Brain (organoid and tissue), 16 donors: ENCODE measurements at places on chromosomes 11 and 22.
A peak's percentile ranks its signal among the peaks of the same experiment; 100 is the strongest.

DNA sequence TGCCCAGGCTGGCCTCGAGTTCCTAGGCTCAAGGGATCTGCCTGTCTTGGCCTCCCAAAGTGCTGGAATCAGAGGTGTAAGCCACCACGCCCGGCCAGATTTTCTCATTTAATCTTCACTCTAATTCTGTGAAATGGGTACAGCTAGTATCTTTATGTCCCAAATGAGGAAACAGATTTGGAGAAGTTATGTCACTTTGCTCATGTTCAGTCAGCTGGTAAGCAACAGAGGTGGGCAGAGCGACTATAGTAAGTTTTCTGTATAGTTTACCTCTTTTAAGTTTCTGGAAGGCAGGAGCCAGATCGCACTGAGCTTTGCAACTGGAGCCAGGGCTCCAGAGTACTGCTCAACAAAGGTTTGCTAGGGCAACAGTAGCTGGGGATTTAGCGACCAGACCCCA is 33.2 kb downstream of the RCOR2 start:
- no peak for DNase-seq

- no peak for DNase-seq
Measured at GRCh38 chr11:2687782-2688191, 12.0 kb downstream of the KCNQ1OT1 start.

DNA sequence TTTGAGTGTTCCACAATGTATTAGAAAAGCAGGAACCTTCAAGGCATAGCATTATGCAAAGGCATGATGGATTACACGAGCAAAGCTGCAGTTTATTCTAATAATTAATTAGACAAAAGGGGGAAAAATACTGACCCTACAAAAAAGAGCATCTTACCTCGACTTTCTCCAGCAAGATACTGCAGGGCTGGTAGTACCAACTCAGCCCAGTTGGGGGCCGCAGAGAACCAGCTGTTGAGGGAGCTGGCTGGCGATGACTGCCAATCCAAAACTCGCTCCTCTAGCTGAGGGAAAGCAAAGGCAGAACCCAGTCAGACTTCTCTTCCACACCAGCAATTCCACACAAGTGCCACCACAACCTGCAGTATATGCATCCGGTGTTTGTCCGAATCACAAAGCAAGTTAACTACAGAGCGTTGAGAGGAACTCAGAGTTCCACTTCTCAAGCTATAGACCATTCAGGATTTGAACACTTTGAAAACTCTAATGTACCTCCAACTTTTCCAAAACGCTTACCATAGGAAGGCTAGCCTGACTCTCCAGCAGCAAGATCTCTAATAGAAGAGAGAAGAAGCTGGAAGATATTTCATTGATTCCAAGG is 13.7 kb downstream of the NFRKB start:
- DNase-seq, result peak; percentile 17

DNA sequence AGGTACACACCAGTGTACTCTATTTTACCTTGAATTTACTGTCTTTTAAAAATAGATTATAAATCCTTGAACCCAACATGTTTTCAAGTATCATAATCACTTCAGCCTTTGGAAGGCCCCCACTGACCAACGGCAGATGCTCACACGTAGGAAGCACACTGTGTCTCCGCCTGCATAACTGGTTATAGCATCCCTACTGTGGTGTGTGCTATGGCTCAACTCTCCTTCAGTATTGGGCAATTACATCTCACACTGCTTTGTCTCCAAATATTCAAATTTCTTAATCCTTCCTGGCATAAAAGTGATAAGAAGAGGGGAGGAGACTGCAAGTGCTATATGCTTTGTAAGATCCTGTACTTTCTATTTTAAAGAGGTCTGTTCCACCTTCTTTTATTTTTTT is 165.7 kb downstream of the CADM1 start:
- DNase-seq, result no peak

DNA sequence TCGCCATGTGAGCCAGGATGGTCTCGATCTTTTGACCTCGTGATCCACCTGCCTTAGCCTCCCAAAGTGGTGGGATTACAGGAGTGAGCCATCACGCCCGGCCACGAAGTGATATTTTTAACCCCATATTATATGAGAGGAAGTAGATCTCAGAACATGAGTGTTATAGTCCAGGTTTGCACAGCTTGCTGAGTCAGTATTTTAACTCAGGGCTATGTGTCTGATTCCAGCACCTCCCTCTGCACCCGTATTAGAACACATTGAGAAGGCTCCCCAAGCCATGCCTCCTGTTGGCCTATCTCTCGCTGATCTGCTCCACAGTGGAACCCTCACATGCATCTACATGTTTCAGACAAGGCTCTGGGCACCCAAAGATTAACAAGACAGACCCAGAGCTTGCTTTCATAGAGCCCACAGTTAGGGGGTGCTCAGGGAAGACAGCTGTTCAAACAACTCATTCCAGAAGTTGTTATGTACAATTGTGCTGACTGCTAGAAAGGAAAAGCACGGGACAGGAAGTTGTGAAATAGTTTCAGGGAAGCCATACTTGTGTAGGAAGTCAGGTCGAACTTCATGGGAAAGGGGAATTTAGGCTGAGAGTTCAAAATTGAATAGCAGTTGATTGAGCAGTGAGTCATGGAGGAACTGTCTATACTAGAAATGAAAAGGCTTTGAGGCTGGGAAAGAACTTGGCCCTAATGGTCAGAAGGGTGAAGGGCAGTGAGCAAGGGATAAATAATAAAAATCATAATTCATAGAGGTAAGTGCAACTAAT is 49.3 kb upstream of the CLPB start:
- no peak for DNase-seq

DNA sequence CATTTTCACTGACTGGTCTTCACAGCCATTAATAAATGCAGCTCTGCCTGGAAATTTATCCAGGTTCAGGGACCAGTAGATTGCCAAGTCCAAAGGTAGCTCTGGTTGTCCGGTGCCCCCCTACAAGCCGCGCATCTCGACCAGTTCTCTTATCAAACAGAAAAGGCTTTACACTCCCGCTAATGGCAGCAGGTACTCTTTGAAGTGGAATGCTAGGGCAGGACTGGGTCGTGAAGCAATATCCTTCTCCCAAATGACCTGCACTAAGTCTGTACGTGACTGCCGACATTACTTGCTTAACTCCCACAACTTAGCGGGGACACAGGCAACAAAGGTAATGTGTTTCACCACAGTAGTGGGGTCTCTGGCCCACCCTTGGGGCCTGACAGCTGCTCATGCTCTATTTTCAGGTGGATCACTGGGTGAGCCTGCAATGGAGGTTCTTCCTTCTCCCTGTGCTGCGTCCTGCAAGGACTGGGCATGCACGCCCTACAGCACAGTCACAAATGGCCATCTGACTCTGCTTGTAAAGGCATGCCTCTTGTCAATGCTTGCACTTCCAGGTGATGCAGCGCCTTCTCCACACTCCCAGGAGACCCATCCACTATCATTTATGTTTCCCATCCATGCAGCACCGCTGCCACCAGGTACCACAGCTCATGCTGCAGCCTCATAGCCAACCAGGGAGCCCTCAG is 96.1 kb upstream of the CTSC start:
- DNase-seq, result no peak

- DNase-seq, result no peak
Measured at GRCh38 chr11:72741429-72741833, 10.8 kb downstream of the ARAP1 start.

DNA sequence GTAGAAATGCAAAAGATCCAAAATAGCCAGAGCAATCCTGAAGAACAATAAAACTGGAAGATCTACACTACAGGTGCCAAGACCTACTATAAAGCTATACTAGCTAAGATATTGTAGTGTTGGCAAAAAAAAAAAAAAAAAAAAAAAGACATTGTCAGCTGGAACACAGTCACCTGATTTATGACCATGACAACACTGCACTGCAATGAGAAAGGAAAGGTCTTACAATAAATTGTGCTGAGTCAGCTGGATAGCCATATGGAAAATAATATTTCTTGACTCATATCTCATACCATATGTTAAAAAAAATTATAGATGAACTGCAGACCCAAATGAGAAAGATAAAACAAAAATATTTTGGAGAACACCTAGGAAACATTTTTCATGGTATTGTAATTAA is 3.1 kb upstream of the PANX3 start:
- no peak for DNase-seq

DNA sequence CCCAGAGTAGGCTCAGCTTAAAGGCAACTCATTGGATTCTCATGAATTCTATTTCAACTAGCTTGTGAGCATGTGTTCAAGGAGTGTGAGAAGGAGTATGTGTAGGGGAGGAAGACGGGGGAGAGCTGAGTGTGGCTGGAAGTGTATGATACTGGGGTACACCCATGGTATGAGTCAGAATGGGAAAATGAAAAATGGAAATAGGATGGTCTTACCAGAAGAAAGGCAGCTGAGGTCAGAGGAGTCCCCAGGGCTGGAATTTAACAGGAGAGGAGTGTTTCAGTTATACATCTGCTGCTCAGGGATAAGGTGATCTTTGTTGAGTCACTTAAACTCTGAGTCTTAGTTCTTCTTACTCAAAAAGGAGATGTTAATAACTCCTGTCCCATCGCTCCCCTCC is 6.7 kb upstream of the ADAMTS15 start:
- DNase-seq, result no peak

- no peak for DNase-seq
Measured at GRCh38 chr11:76327756-76328388, 53.1 kb downstream of the THAP12 start.

- no peak for DNase-seq
Measured at GRCh38 chr22:35348703-35349102, 32.2 kb upstream of the HMOX1 start.

DNA sequence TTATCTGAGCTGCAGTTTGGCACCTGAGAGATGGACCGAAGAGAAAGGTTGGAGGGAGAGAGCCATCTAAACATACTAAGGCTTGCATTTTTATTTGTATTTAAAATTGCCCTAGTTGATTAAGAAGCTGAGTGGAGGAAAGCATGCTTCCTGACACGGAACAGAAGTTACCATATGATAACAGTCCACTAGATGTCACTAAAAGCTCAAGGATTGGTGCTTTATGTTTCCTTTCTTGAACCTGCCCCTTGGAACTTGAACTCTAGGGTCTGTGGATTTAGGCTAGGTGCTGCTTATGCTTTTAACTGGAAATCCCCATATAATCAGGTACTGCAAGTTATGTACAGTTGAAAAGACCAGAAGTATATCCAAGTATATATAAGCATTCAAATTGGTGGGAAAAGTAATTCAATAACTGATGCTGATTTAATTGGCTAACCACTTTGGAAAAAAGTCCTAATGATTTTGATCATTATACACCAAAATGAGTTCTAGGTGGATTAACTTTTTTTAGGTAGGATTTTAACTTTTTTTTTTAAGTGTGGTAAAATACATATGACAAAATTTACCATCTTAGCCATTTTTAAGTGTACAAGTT is 9.5 kb downstream of the RBMXL2 start:
- DNase-seq, result peak; percentile 50

DNA sequence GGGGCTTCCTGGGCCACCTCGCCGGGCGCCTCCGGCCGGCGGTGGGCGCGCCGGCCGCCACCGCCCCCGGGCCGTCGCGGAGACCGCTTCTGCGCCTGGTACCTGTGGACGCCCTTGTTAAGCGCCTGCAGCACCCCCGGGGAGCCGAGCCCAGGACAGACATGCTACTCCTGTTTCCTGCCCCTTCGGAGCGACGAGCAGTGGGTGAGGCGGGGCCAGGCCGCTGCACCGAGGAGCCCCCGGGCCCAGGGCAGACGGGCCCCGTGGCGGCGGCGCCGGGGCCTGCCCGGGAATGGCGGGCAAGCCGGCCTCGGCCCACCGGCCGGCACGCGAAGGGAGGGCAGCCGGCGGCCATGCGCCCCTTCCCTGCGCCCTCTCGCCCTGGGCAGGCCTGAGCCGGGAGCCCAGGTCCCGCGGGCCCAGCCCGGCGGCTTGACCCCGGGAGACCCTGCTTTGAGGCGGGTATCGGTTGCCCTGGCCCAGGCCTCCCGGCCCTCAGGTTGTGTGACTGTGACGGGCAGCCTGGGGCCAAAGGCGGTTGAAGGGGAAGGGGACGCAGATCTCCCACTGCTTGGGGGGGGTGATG is 789 bp upstream of the KDM2A start:
- DNase-seq, result peak; percentile 54

GRCh38 chr11:120652705-120653335 is 141.3 kb downstream of the GRIK4 start:
- DNase-seq, result no peak

GRCh38 chr11:59285716-59286260 is 72.9 kb upstream of the OR5AN1 start:
- DNase-seq, result no peak

DNA sequence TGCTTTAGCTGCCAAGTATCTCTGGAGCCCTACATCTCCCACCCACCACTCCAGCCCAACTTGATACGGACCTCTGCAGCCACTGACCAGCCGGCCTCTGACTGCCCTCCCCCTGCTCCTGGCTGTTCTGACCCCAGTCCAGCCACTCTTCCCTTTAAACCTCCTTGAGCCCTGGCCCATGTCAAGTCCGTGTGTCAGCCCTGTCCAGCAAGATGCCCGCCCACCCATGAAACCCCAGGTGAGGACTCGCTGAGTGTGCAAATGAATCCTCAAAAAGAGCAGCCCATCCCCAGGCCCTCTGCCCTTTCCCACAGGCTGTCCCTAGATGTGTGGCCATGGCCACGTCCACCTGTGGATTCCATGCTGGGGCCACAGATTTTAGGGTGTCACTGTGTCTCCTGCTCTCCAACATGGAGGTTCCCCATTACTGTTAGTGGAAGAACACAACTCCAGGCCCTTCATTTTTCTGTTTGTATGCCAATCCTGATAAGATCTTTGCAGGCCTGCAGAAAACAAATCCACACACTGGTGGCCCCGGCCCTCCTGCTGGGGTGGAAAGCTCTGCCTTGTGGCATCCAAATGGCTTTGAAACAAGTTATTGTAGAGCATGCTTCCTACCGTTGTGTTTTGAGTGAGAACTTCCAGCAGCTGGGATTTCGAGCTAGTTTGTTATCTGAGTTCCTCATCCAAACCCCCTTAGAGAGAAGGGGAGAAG is 22.7 kb upstream of the ADORA2A start:
- no peak for DNase-seq

DNA sequence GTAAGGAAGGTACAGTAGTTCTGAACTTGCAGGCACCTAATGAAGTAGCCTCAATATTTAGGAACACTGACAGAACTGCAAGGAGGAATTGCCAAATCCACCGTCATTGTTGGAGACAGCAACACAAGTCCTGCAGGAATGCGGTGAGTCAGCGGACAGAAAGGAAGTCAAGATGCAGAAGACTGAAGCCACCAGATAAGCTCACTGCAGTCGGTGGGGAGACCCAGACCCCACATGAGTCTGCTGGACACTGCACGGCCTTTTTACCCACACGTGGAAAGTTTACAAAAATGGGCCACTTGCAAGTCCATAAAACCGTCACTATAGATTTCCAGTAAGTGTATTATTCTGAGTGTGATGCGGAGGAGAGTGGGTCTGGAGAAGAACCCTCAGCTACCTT is 1471.6 kb downstream of the TBC1D22A start:
- no peak for DNase-seq

- DNase-seq, result no peak
Measured at GRCh38 chr11:67420147-67420645, 4.7 kb downstream of the CARNS1 start.

DNA sequence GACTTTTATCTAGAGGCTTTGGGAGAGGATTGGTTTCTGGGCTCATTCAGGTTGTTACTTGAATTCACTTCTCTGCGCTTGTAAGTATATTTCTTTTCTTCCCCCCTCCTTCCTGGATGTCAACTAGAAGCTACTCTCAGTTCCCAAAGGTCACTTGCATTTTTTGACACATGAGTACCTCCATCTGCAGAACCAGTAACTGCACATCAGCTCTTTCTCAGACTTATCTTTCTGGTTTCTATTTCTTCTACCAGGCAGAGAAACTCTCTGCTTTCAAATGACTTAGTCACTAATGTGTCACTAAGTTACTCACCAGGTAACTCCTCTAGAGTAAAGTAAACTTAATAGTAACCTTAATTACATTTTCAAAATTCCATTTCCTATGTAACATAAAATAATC is 773.0 kb upstream of the LUZP2 start:
- DNase-seq, result no peak

- no peak for DNase-seq
Measured at GRCh38 chr11:97269527-97269926, 879.7 kb downstream of the JRKL start.
